Stimulated activated naive CD4-positive, alpha-beta T cell treated with Interleukin-2 at 50 U/mL for 16 hours (primary cell): ENCODE measurements at places on chromosomes 7 and 10.

DNA sequence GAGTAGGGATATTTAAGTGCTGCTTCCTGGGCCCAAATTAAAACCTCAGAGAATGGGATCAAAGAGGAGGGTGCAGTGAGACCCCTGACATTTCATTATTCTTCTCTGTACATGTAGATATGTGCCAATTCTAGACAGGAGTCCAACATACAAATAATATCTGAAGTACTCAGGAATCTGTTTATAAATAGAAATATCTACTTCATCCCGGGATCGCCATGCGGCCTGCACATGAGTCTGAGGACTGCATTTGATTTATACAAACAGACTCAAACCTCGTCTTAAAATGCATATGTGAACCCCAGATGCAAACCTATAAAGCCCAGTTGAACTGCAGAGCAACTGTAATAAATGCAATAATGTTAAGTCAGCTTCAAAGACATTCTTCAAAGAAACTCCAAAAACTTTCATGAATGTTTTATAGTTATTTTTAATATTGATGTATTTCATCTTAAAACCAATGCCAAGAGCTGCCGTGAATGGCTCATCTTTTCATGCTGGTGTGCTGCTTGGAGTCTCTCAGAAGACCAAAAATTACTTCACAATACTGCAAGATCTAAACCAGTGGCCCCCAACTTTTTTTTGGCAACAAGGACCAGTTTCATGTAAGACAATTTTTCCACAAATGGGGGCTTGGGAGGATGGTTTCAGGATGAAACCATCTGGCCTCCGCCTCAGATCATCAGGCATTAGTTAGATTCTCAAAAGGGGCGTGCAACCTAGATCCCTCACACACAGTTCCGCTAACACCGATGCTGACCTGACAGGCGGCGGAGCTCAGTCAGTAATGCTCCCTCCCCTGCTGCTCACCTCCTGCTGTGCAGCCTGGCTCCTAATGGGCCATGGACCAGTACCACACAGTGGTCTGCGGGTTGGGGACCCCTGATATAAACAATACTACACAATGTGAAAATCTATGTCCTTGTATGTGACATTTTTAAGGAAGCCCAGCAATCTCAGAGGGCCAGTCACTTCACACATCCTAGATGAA is 166.9 kb downstream of the PARD3 start:
- no peak for DNase-seq

- DNase-seq, result no peak
These were observed 1197.7 kb upstream of the LRRN3 start for GRCh38 chr7:109893231-109893630.

GRCh38 chr7:117281562-117281961 is 41.3 kb downstream of the WNT2 start:
- DNase-seq, result no peak

DNA sequence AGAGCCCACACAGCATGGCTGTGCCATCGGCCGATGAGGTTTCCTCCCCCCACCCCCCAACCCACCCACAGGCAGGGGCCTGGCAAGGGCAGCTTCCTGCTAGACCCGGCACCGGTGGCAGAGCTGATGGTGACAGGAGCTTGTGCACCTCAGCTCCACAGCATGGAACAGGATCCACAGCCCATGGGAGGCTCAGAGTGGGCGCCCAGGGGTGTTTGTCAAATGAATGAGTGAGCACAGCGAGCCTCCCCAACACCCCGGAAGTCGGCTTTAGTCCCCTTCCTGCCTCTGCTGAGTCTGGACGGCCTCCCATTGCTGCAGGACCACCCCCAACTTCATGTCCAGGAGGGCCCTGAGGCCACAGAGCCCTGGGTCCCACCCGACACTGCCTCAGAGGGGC is 68.9 kb downstream of the PDGFA start:
- DNase-seq, result no peak

- no peak for DNase-seq
These were observed 87.4 kb upstream of the SMNDC1 start for GRCh38 chr10:110392121-110392520.

GRCh38 chr7:24407965-24408364 is 124.0 kb downstream of the NPY start:
- DNase-seq, result no peak

DNA sequence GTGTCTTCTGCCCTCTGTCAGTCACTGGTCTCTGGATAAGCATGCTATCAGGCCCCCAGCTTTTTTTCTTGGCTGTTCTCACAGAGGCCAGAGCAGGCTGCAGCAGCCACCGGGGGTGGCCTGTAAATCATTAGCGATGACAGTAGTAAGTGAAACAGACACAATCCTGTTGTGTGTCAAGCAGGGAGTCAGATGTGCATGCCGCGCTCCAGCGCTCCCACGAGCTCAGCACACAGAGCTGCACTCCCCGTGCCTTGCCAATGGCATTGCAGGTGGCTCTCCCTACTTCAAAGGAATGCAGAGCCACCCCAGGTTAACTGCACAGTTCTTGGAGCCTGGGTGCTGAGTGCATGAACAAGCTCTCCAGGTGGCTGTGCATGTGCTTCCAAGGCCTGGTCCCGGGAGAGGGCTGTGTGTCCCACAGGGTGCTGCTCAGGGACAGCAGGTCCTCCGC is 226.1 kb downstream of the GLRX3 start:
- no peak for DNase-seq

- DNase-seq, result no peak
These were observed 95.4 kb downstream of the DOCK1 start for GRCh38 chr10:127000598-127000997.

DNA sequence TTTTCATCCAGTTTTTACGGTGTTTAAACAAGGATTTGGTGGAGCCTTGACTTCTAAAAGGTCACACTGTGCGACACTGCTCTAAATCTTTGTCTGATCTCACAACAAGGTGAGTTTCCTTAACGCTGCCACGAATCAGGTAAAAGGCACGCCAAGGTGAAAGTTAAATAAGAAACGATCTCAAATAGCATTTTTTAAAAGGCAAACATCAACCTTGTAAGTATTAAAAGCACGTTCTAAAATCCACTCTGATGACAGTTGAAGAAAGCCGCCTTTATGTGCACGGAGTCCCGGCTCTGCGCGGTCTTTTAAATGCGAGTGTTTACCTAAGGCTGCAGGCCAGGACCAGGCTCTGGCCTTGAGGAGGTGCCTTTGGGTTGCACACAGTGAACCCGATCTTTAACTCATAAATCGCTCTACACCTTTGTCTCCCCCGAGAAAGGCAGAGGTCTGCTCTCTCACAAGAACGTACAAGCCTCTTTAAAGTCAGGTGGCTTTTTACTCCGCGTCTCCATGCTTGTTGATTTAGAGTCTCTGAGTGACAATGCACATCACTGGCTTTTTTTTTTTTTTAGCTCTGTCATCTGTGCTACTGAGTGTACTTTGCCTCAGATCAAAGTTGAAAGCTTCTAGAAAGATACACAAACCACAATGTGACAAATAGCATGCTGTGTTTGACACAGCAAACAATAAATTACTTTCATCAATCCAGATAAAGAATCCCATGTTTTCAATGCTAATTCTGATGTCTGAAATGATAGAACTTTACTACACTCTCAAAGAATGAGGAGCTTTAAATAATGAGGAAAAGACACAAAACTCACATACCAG is 25.9 kb upstream of the RNF32 start:
- no peak for DNase-seq

- DNase-seq, result no peak
These were observed 13.4 kb downstream of the CHUK start for GRCh38 chr10:100216006-100216405.

DNA sequence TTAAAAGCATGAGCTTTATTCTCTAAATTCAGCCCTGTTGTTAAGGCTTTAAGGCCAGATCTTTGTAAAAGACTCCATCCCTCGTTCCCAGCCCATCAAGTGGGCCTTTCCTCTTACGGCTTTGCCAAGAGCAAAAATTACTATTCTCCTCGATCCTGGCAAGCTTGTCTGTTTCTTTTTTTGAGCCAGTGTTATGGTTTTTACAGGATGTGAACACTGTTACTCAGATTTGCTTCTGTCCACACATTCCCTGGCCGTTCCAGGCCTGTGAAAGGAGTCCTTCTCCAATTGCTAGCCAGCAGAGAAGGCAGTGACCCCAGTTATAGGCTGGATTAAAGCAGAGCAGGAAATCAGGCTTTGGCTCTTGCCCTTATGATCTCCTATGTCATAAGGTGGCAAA is 47.0 kb upstream of the EPC1 start:
- no peak for DNase-seq

DNA sequence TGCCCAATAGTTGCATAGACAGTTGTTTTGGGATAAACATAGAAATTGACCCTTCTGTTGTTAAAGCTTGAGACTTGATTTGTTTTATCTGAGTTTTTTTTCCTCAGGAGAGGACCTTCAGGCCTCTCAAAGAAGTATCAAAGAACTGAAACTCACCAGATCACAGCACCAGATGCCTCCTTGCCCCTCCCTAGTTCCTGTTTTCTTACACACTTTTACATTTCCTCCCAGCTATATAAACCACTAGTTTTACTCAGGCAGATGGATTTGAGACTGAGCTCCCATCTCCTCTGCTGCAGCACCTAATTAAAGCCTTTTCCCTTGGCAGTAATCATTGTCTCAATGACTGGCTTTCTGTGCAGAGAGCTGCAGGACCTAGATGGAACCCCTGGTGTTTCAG is 150.6 kb upstream of the NRG3 start:
- no peak for DNase-seq

- no peak for DNase-seq
These were observed 289.6 kb downstream of the POM121L12 start for GRCh38 chr7:53325061-53325460.

DNA sequence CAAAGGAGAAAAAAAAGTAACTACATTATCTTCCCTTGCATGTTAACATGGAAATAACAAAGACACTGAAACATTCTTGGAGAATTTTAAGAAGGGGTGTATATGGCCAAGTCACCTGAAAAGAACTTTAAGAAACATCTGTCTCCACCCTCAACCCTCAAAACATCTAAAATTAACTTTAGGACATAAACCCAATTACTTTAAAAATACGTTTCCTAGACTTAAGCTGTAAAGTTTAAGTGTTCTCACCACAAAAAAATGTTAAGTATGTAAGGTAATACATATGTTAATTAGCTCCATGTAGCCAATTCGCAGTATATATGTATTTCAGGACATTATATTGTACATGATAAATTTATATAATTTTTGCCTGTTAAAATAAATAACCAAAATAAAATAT is 71.1 kb upstream of the GLCCI1 start:
- DNase-seq, result no peak

GRCh38 chr10:46046261-46046660 is at the start of gene MSMB:
Gene MSMB (minus strand): TSS chr10:46046269. CDS start chr10:46046237, 32 bp downstream.
- DNase-seq, result no peak

DNA sequence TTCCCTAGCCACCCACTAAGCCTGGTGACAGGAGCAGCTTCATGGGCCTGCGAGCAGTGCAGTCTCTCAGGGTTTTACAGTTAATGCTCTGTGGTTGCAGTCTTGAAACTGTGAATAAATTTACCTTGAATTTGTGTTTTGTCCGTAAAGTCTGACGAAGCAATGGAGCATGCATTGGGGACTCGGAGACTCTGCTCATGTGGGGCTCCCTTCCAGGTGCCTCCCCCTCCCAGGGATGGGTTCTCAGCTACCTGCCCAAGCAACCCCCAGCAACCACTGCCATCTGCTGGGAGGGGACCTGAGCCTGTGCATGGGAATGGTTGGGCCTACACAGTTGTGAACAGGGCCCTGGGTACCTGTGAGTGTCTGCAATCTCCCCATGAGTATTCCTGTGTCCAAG is 36.3 kb upstream of the IKZF1 start:
- no peak for DNase-seq

GRCh38 chr7:11212816-11213215 is 239.1 kb downstream of the PHF14 start:
- DNase-seq, result no peak

DNA sequence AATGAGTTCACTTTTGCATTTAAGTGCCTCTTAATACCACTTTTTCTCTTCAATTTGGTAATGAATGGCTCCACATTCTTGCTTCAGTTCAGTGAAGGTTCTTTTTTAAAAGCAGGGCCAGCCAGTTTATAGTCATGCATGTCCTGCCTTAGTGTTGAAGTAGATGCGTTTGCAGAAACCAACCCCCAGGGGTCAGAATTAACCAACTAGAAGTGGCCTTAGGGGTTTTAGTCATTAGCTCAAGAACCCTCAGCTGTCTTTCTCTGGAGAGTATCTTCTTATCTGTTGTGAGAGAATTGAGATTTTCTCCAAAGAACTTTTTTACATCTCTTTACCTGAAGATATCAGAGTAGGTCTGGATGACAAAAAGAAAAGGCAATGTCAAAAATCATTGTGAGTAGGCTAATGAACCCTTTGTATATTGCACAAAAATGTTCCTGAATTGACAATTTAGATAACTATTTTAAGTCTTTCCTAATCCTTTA is 82.2 kb downstream of the PIK3CG start:
- DNase-seq, result peak; percentile 7

DNA sequence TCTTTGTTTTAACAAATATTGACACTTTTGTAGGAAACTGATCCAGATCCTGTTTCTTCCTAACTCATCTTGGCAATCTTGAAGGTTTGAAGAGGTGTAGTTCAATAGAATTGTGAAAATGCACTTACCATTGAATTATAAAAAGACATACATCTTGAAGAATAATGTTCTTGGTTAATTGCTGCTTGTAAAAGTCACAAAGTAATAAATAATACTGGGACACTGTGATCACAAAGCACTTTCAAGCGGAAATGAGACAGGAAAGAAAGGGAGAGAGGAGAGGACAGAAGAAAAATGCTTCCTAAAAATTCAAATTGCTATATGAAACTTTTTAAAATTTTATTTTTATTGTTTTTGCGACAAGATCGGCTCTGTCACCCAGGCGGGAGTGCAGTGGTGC is 15.2 kb upstream of the NFE2L3 start:
- DNase-seq, result no peak

DNA sequence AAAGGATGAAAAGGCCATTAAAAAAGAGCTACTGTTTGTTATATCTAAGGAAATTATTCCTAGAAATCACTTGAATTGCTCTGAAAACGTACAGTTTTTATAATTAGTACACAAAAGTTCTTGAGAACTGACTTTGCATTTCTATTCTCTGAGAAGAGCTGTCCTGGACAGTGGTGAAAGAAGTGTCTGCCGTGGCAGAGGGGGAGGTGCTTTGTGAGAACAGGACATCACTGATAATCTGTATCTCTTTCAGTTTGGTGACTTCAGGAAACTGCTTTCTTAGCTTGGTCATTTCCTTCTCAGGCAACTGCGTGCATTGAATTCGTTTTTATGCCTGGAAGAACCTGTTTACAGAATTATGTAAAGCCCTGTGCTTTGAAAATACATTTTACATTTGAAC is 52.1 kb downstream of the POLL start:
- DNase-seq, result no peak

DNA sequence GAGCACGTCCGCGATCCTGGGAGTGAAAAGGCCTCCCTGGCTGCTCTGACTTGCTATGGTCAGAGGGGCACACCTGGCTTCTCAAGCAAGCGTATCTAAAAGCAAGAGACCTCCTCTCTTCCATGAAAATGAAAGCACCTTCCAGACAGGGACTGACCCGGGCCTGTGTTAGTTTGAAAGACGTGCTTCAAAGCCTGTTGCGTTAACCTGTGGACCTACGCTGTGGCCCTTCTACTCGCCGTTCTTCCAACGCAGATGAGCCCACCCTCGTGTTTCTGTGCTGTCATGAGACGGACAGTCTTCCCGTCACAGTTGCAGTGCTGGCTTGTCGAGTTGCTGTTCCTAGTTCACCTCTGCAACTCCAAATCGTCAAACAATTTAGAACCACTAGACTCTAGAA is 15.5 kb upstream of the GDI2 start:
- no peak for DNase-seq

GRCh38 chr7:92661651-92662050 is 71.5 kb upstream of the FAM133B start:
- no peak for DNase-seq
